Muscle of leg (tissue), 16 donors: ENCODE measurements at places on chromosomes 2 and 18.
A peak's percentile ranks its signal among the peaks of the same experiment; 100 is the strongest.

GRCh38 chr18:64164883-64165282 is 16.0 kb upstream of the LINC00305 start:
- H3K4me1 ChIP-seq = no peaks in the 10 kb centered on the region
- no peak overlapping the region for H3K27ac ChIP-seq
- no peaks in the 10 kb centered on the region for H3K27me3 ChIP-seq

- H3K27ac ChIP-seq = no peak overlapping the region
- no peaks in the 10 kb centered on the region for H3K27me3 ChIP-seq
- peak; percentile 17 for DNase-seq
- peaks cover 41% of the 10 kb centered on the region for H3K36me3 ChIP-seq
Observed at GRCh38 chr18:35242426-35242825, 1.6 kb downstream of the ZNF397 start.

DNA sequence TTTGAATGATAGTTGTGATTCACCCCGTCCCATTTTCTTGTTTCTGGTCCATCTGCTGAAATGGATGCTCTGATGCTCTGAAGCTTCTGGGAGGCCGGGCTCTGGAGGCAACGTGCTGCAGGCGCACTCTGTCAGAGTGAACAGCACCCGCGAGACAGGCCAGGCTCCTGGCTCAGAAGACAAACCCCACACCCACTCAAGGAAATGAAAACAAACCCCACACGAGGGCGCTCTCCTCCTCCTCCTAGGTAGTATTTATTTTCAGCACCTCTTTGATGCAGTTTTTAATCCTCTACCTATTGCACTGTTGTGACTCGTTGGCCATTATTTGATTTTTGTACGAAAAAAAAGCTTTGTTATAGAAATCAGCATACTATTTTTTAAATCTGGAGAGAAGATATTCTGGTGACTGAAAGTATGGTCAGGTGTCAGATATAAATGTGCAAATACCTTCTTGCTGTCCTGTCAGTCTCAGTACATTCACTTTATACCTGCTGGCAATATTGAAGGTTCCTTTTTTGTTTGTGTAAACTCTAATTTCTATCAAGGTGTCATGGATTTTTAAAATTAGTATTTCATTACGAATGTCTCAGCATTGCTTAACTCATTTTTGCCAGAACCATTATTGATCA is 10.3 kb upstream of the CHST10 start:
- peak; percentile 36 for DNase-seq
- H3K4me1 ChIP-seq = no peaks in the 10 kb centered on the region
- H3K4me3 ChIP-seq = no peak overlapping the region
- no peaks in the 10 kb centered on the region for H3K36me3 ChIP-seq
- H3K27ac ChIP-seq = no peak overlapping the region

DNA sequence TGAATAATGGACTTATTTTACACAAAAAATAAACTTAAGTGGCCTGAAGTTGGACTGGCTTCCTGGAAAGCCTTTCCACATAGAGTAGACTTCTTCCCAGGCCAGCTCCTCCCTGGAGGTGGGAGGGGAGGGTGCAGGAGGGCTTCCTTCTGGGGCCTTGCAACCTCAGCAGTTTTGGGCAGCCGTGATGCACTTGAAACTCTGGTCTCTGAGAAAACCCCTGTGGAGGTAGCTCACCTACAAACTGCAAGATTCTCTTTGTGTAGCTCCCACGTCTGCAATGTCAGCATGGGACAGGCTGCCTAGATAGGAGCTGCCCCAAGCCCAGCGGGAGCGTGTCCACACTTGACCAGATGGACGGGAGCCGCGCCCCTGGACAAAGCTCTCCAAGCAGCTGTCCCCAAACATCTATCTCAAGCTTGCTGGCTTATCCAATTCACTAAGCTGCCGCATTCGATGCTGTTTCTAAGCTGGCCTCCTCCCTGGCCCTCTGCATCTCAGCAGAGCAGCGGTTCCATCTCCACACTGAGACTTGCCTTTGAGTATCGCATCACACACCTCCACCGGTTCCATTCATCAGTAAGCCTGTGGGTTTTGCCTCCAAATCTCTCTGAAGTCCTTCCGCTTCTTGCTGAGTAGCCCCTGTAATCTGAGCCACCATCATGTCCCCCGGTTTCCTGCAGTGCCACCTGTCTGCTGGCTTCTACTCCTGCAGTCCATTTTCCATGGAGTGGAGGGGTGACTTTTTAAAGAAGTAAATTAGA is 1.6 kb upstream of the LPIN1 start:
- DNase-seq = peak; percentile 78
- no peak overlapping the region for H3K4me3 ChIP-seq
- no peaks in the 10 kb centered on the region for H3K27me3 ChIP-seq
- no peaks in the 10 kb centered on the region for H3K36me3 ChIP-seq

DNA sequence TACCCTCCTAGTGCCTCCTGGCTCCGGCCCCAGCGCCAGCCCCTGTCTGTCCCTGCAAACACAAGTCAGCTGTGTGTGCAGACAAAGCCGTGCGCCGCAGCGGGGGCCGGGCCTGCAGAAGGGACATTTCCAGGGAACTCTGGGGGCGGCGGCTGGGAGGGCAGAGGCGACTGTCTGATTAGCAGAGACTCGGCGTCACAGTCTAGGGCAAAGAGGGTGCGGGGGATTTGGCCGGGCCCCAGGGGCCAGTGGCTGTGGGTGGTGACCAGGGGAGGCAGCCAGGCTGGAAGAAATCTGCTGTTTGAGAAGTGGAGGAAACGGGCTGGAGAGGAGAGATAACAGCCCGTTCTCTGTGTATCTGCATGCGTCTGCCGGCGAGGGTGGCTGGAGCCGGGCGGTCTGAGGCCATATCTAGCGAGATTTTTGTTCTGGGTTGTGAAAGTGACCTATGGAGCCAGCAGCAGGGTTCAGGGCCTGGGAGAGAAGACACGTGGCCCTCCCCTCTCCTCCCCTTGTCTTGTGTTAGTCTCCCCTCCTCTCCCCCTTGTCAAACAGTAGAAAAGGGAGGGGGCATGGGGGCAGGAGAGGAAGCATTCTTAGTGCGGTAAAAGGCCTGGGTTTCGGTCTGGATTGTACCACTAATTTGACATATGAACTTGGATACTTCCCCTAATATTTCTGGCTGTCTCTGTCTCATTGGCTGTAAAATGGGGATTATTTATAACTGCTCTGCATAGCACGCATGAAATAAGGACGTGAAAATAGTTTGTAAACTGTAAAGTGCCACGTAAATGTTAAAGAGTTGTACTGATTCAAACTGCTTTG is 169.4 kb downstream of the SMAD7 start:
- peaks cover 66% of the 10 kb centered on the region for H3K4me1 ChIP-seq
- peak; percentile 73 for DNase-seq
- peak overlapping the region; percentile 2 for H3K4me3 ChIP-seq
- H3K27ac ChIP-seq = peak overlapping the region; percentile 85
- H3K27me3 ChIP-seq = no peaks in the 10 kb centered on the region

GRCh38 chr2:69616755-69617154 is 26.8 kb downstream of the AAK1 start:
- no peaks in the 10 kb centered on the region for H3K27me3 ChIP-seq
- peaks cover 10% of the 10 kb centered on the region for H3K4me1 ChIP-seq
- DNase-seq = no peak
- no peaks in the 10 kb centered on the region for H3K36me3 ChIP-seq
- H3K4me3 ChIP-seq = no peak overlapping the region

- H3K27me3 ChIP-seq = peaks cover 3% of the 10 kb centered on the region
- no peak overlapping the region for H3K4me3 ChIP-seq
- no peak for DNase-seq
- H3K36me3 ChIP-seq = no peaks in the 10 kb centered on the region
- no peaks in the 10 kb centered on the region for H3K4me1 ChIP-seq
Observed at GRCh38 chr2:45205985-45206384, 196.7 kb upstream of the SIX2 start.

DNA sequence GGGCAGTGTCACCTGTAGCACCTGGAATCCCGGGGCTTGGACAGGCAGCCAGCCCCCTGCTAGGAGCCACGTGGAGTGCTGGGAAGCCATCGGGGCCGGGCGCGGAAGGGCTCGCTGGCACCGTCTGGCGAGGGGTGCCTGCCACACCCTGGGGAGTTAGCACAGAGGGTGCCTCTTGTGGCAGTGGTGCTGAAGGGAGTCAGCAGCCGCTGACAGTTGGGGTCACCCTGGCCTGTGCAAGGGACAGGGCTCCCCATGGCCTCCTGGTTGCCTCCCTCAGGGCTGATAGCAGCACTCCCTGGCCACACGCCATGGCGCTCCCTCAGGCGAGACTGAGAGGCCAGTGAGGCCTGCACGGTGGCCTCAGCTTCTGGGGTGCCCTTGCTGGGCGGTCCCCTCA is 13.9 kb upstream of the D2HGDH start:
- no peaks in the 10 kb centered on the region for H3K4me1 ChIP-seq
- no peak for DNase-seq
- no peaks in the 10 kb centered on the region for H3K27me3 ChIP-seq
- no peak overlapping the region for H3K27ac ChIP-seq
